ENCODE measurements at places on chromosomes 7 and 10.

DNA sequence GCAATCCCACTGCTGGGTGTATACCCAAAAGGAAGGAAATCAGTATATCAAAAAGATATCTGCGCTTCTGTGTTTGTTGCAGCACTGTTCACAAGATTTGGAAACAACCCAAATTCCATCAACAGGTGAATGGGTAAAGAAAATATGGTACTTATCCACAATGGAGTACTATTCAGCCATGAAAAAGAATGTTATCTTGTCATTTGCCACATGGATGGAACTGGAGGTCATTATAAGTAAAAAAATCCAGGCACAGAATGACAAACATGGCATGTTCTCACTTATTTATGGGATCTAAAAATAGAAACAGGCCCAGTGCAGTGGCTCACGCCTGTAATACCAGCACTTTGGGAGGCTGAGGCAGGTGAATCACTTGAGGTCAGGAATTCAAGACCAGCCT lies 15.7 kb downstream of the APBB1IP start:
- DNase-seq, result no peak

DNA sequence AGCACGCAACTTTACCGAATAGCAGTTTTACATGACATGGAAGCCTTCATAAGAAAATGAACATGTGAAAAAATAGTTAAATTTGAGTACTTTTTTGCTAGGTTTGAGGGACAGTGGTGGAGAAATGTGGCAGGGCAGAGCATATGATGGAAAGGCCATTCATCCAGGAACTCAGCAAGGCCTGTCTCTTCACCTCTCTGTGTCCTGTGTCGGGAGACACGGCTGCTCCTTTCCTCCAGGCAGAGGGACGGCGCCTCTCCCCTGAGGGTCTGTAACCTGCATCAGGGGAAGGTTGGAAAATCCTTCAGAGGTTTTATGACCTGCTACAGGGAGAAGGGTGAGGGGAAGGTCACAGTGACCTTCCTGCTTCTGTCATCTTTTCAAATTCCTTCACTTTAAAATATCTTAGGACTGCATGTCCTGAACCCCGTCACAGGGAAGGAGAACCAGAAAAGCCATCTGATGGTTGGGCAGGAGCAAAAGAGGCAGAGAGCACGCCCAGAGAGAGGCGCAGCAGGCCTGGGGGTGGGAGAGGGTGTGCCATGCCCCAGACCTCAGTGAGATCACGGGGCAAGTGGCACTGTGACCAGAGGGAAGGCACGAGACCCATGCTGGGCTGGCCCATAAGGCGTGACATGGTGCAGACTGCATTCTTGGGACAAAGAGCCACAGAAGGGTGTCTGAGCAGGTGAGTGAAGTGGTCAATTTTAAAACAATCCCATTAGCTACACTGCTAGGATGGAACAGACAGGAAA lies 44.0 kb downstream of the GSDME start:
- DNase-seq, result no peak

- no peak for DNase-seq
These were observed 86.1 kb upstream of the CHST15 start for GRCh38 chr10:124179308-124180043.

DNA sequence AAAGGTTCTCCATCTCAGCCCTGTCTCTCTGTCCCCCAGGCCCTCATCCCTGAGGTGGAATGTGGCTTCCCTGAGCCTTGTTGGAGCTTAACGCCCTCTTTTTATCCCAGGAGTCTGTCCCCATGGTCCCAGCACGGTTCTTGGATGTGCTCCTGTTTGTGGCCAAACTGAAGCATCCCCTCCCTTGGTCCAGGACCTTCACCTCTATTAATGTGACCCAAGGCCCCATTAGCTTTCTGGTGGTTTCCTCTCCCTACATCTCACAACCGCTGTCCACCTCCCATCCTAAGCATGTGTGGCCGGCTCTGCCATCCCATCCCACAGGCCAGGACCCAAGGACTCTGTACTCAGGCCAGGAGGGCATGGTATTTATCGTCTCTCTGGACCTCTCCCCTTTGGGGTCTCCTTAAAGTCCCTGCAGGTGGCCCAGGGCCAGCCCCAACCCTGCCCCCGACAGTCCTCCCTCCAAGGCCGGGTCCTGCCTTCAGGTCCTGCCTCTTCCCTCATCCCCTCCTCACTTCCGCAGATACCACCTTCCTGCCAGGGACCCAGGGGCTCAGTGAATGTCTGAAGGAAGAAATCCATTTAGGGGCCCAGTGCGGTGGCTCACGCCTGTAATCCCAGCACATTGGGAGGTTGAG lies 15.4 kb upstream of the SH2B2 start:
- no peak for DNase-seq

DNA sequence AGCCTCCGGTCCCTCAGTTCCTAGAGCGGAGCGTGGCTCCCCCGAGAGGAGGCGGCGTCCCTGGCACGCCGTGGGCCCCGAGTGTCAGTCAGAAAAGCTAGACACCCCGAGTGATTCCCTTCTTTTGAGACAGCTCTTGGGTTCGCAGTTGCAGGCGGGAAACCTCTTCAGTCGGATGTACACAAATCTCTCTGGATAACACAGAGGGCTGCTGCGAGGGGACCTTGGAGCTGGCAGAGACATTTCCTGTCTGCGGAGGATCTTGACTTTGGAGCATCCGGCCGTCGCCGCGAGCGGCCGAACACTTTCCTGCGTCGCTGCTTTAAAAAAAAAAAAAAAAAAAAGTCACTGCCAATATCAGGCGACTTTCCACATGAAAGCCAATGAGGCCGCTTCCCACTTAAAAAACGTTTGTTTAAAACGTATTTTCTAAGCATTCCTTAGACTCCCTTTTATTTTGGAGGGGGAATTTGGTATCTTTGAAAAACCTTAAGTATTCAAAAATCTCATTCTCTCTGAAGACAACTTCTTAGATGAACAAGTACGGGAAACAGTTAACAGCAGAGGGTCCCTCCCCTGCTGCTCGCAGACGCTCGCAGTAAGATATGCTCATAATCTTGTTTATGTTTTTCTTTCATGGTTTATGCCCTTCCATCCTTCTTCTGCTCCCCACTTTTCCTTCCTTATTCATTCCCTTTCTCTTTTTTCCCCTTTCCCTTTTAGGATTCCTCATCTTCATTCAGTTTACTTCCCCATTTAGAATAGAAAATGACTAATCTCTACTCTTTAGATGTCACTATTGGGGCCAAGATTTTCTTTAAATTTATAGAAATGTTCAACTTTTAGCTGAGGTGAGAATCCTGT lies 10.0 kb downstream of the HHEX start:
- DNase-seq, result peak; percentile 38

Data from activated CD4-positive, alpha-beta T cell treated with anti-CD3 and anti-CD28 coated beads, Interleukin-10, Interleukin-2, amounts not matched to agents 100 ng/mL and 50 ng/mL, durations not matched to agents 16 hours and 8 hours (primary cell).